ENCODE measurements at places on chromosomes 7 and 10. TPM values are rescaled to one million over a fixed set of nuclear protein-coding genes. Genes with fewer than 3 reads are reported as not detected.
A peak's percentile ranks its signal among the peaks of the same experiment; 100 is the strongest.

Gene CAMK2B
- total RNA-seq = under 0.01 TPM

Gene EPO
- not detected for total RNA-seq

DNA sequence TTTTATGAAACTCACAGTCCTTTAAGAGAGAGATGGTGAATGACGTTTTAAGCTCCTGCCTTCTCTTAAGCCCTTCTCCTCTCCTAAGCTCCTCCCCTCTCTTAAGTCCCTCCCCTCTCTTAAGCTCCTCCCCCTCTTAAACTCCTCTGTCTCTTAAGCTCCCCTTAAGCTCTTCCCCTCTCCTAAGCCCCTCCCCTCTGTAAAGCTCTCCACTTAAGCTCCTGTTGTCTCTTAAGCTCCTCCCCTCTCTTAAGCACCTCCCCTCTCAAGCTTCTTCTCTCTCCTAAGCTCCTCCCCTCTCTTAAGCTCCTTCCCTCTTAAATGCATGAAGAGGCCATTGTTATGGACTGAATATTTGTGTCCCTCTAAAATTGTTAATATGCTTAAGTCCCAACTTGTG, 1180.6 kb upstream of the AUTS2 start:
- no peak for DNase-seq

Gene NUTM2D
- total RNA-seq = 0.43 TPM

Gene ZCWPW1
- 0.43 TPM for total RNA-seq

- no peak for DNase-seq
Measured at GRCh38 chr10:99057936-99058690, 177.5 kb downstream of the HPSE2 start.

DNA sequence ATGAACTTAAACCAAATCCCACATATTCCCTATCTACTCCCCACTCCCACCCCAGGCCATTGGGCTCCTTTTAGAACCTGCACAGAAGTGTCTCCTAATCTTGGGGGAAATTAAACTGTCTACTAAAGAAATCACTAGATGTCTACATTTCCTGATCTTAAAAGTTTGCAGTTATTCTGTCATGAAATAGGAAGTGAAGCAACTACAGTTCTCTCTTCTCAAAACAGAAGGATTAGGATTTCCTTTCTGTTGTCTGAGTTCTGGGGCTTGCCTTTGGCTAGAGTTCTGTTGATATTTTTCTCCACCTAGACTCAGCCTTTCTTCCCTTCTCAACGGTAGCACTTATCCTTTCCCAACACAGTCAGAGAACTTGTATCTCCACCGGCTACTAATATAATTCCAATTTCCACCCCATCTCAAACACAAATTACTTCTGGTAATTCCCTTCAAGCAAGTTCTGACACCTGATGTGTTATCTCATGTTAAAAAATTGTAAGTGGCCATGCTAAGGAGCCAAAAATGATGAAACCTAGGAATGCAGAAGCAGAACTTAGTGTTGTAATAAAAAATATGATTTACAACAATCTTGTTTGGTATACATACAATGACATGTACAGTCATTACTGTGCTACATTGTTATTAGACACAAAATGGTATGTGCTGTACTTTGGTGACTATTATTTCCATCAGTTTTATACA, 12.1 kb downstream of the OR9A4 start:
- DNase-seq = no peak

- no peak for DNase-seq
Measured at GRCh38 chr10:57960406-57960805, 307.3 kb downstream of the IPMK start.

- DNase-seq = peak; percentile 39
Measured at GRCh38 chr10:11742009-11742778, at the start of gene ECHDC3. Gene ECHDC3 (plus strand): TSS chr10:11742382. CDS start chr10:11742577, 195 bp downstream.

Gene INHBA
- total RNA-seq = 65.2 TPM

- no peak for DNase-seq
Measured at GRCh38 chr7:44219371-44220045, 18.7 kb downstream of the YKT6 start.

Gene MKI67
- 21.2 TPM for total RNA-seq

DNA sequence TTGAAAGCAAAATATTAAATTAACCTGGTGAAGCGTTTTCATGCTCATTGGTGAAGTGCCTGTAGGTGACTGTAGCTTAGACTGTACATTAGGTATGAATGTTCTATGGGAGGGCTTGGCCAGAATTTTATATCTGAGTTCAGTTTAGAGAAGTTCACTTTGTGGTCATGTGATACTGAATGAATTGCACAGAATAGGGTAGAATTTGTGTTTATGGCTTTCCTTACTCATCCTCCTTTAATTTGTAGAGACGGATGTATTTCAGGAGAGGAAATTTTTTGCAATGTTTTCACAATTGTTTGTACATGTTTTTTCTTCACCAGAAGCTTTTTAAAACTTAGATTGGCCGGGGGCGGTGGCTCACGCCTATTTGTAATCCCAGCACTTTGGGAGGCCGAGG, 32.3 kb downstream of the REEP3 start:
- DNase-seq = peak; percentile 57

Gene LFNG
- 10.8 TPM for total RNA-seq

Gene ASB4
- total RNA-seq = not detected

DNA sequence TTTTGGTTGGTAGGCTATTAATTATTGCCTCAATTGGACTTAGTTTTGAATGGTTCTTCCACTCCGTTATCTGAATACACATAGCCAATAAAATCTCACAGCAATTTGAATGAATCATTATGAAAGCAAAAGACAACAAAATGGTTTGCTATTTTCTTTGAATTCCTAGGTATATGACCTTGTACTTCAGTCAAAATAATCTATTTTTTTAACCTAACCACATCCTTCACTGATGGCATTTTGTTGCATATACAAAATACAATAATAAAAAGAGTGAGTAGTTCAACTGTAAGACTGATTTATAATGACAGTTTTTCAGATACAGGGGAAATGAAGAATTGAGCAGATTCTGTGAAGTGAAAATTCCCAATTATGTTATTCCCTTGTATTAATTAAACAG, 433.1 kb downstream of the HTR7 start:
- no peak for DNase-seq

GRCh38 chr10:34343764-34344163, 471.3 kb downstream of the PARD3 start:
- no peak for DNase-seq

DNA sequence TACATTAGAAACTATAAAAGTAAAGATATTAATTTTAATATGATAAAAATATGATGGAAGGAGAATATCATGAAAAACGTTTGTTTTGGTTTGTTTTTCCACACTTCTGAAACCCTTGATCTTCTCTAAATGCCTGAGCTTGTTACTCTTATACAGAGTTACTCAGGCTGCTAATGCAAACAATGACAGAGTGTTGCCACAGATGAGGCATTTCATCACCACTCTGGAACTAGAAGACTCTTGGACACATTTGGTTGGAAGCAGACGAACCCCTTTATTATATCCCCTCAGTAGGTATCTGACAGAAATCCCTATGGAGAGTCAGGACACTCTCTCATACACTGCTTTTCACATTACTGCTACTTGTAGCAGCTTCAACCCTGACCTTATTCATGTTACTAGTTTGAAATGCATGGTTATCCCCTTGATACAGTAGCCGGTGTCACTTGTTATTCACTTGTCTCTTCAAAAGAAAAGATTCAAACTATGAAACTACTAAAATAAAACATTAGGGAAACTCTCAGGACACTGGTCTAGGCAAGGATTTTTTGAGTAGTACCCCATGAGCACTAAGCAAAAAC, 66.9 kb downstream of the SEMA3C start:
- DNase-seq = peak; percentile 61

Gene PRSS2
- total RNA-seq = not detected

DNA sequence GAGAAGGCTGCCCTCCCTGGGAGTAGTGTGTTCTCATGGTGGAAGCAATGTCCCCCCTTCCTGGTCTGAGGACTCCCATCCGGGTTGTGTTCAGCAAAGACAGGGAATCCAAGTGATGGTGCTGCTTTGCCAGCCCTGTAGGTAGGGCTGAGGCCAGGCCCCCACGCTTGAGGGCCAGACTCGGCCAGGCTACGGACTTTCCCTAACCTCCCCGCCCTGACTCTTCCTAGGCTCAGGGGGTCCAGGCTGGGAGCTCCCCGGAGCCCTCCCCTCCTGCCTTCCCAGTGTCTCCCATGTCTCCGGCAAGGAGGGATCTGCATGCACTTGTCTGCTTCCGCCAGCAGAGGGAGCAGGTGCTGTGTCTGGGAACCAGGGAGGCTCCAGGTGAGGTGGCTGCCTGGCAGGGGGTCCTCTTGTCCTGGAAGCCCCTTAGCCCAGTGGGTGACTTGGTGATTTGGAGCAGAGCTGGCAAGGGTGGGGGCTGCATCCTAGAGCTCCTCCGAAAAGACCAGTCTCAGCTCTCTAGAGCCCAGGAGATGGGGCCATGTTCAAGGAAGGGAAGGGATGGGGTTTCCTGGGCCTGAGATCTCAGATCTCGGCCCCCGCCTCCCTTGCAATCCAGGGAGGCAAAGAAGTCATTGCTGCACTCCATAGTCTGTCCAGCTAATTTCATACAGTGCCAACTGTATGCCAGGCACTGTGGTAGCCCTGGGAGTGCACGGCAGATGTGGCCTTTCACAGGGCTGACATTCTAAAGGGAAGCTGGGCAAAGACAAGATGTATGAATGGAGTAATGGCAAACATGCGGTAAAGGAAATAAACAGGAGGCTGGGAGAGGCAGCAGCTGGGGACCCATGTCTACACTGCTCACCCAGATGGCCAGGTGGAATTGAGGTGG, 20.3 kb upstream of the SFRP5 start:
- peak; percentile 47 for DNase-seq

- no peak for DNase-seq
Measured at GRCh38 chr7:112515989-112516388, 35.2 kb downstream of the LSMEM1 start.

DNA sequence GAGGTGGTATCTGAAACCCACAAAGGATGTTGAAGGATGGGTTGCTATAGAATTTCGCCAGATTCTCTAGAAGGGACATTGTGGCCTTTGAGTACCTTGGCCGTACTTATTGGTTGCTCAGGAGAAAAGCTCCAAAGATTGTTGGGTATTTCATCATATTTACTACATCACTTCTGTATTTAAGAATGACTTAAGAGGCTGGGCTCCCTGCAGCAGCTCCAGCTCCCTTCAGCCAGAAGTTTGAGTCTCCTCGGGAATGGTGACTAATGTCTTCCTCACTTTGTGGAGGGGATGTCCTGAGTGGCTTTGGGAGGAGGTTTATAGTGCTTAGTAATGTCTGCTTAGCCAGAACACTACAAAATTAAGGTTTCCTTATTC, 18.1 kb downstream of the MINDY4 start:
- DNase-seq = peak; percentile 76

DNA sequence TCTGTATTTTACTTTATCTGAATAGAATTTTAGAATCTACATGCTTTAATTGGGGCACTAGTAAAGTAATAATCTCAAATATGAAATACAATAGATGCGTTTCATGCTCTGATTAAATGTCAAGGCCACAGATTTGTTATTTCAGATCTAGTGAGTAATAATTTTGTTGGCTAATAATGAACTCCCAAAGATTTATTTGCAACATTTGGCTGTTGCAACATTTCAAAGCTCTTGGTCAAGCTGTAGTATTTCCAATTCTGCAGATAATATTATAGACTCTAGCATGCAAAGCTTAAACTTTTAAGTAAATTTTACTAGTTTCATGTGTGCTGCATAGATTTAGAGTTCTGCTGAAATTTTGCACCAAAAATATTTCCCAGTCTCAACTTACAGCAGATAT, 16.7 kb downstream of the LRRN3 start:
- no peak for DNase-seq

DNA sequence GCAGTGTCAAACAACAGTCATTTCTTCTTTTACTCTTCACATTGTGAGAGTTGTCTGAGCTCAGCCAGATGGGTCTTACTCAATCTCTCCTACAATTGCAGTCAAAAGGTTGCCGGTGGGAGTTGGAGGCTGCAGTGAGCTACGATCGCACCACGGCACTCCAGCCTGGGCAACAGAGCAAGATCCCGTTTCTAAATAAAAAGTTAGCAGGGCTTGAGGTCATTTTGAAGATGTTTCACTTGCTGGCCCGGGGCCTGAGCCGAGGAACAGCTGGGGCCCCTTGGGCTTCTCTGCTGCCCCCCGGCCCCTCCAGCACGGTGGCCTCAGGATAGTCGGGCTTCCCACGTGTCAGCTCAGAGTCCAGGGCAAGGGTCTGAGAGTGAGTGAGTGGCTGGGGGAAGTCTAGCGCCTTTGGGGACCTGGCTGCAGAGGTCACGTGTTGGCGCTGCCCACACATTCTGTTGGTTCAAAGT, 40.4 kb downstream of the GTF2IRD1 start:
- DNase-seq = no peak

Gene ACTA2
- 2,598 TPM for total RNA-seq

DNA sequence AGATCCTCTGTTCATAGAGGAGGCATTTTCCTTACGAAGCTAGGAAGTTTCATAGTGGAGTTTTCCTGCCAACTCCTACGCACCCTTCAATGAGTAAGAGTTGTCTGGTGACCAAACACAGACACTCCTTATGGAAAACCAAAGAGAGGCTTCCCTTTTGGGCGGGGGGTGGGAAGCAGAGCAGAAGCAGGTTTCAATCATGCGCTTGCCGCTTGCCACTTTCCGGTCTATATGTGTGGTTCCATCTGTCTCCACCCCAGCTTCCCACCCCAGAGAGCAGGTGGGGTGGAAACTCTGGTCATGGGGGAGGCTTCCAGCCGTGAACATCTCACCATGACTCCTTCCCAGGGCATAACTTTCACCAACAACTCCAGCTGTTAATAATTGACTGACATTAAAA, 68.8 kb upstream of the GRB10 start:
- peak; percentile 57 for DNase-seq

GRCh38 chr7:2110610-2111396, 121.9 kb downstream of the MAD1L1 start:
- no peak for DNase-seq

Measured in fibroblast of villous mesenchyme (primary cell).